ENCODE measurements at places on chromosomes 3 and 15.

- DNase-seq = no peak
These were observed 239.9 kb upstream of the TBC1D5 start for GRCh38 chr3:17982211-17982880.

GRCh38 chr15:78955355-78955754 is 10.5 kb upstream of the CTSH start:
- DNase-seq = no peak

- DNase-seq = no peak
These were observed 394.9 kb upstream of the WNT5A start for GRCh38 chr3:55882006-55882405.

DNA sequence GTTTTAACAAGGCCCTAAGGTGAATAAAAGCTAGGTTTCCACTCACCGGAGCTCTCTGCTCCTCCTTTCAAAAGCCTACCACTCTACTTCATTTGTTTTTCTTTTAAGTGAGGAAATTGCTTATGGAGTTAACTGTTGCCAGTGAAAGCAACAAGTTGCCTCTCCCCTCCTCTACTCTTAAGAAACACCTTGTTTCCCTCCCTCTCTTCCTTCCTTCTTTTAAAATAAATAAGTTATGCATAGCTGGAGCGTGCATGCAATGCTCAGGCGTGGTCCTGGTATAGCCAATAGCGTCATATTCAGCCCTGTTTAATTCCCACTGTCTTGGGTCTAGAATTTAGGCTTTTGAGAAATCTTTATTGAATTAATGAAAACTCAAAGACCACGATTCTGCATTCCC is 101.1 kb upstream of the IGF1R start:
- no peak for DNase-seq

DNA sequence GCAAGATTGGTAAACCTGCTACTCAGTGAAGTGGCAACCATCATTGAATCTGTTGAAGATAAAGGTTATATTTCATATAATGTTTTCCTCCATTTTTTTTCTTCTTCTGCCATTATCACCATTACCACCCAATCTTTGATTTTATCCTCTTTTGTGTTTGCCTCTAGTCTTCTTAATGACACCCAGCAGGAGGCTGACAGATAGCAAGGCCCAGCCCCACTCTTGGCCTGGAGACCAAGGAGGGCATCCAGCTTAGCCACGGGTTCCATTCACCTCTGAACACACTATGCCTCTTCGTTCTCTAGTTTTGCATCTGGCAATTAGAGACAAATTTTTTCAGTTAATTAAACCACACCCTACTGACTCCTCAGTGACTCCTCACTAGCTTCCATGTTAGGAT is 129.7 kb downstream of the TPRG1 start:
- no peak for DNase-seq

- no peak for DNase-seq
These were observed 2.8 kb downstream of the MAGI1 start for GRCh38 chr3:66035763-66036477.

DNA sequence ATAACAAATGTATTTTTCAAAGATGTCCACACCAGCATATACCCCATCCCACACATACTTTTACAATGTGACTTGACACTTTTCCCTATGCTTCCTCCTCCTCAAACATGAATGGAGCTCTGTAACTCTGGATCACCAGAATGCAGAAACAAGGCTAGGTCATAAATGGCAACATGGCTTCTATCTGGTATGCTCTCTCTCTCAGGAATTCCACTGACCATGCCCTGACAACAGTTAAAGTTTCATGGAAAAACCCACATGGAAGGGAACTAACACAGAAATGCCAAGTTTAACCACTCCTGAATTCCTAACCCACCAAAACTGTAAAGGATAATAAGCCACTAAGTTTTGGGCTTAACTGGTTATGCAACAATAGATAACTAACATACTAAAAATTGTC is 19.9 kb downstream of the MYO9A start:
- no peak for DNase-seq

DNA sequence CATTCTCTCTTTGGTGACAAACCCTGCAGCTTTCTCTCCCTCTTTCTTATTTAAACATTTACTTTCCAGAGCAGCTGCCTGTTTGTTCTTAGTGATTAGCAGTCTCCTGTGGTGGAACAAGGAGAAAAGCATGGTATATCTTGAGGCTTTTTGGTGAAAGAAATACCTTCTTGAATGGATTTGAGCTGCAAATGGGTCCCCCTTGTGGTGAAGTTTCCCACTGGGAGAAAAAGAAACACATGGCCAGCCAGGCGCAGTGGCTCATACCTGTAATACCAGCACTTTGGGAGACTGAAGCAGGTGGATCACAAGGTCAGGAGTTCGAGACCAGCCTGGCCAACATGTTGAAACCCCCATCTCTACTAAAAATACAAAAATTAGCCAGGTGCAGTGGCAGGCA is 48.3 kb upstream of the ACP3 start:
- no peak for DNase-seq

- no peak for DNase-seq
These were observed 34.0 kb upstream of the RPP14 start for GRCh38 chr3:58271901-58272501.

DNA sequence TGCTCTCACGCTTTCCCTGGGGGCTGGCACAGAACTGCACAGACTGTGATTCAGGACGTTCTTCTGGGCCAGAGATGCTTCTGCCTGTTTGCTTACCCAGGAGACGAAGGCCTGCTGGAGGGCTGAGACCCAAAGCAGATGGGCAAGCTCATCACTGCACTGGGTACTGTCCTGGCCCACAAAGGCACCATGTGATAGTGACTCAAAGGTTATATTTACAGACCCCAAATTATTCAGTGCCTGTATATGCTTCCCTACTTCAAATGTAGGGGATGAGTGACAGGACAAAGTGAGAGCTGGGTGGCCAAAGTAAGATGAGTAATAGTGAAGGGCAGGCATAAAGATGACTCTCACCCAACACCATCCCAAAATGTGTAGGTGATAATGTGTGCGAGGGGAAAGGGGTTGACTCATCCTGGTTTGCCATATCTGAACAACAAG is 127.4 kb downstream of the WDR76 start:
- DNase-seq = no peak

DNA sequence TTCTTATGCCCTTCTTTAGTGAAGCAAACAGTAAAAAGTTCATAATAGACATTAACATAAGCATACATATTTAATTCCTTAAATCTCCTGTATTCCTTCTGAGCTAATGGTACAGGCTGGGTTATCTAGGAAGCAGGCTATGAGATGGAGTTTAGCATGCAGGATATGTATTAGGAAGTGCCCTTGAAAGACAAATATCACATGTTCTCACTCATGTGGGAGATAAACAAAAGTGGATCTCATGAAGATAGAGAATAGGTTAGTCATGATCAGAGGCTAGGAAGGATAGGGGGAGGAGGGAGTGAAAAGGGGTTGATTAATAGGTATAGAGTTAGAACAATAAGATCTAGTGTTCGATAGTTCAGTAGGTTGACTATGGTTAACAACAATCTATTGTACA is 105.4 kb downstream of the CLASP2 start:
- no peak for DNase-seq

DNA sequence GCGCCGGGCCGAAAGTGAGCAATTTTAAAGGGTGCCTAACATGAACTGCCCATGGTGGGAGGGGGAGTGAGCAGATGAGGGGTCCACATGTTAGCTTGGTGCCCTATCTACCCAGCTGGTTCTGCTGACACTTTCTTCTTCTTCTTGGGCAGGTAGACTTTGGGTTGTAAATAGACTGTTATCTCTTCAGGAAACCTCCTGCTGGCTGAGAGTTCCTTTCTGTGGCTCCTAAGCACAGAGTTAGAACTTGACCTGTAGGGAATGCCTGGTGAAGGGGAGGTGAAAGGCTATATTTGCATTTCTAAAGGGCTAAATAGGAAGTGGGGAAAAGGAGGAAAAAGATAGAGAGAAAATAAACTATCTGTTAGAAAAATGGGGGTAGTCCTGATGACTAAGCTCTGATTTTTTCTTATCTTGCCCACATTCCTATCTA is 521.4 kb upstream of the TGFBR2 start:
- no peak for DNase-seq

DNA sequence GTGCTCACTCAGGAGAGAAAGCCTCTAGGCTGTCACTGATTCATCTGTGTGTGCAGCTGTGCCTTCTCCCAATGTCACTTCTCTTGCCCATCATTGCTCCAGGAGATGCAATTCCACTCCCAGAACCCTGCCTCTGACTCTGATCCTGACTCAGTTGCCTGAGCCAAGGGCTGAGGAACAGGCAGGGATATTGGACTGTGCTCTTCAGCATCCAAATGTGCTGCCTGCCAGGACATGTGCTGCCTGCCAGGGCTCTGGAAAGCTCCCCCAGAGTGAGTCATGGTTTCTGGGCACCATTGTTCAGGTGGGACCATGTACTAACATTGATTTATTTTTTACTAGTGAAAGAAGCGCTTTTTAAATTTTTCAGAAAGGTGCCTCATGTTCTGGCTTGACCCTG is 71.0 kb downstream of the TRIM42 start:
- DNase-seq = no peak

GRCh38 chr3:8885536-8886316 is 77.5 kb downstream of the RAD18 start:
- no peak for DNase-seq

GRCh38 chr15:92454555-92455105 is 60.9 kb downstream of the ST8SIA2 start:
- no peak for DNase-seq

- DNase-seq = no peak
These were observed 1174.7 kb downstream of the ZPLD1 start for GRCh38 chr3:103609472-103609871.

GRCh38 chr3:46960081-46960701 is 16.4 kb downstream of the CCDC12 start:
- DNase-seq = no peak

DNA sequence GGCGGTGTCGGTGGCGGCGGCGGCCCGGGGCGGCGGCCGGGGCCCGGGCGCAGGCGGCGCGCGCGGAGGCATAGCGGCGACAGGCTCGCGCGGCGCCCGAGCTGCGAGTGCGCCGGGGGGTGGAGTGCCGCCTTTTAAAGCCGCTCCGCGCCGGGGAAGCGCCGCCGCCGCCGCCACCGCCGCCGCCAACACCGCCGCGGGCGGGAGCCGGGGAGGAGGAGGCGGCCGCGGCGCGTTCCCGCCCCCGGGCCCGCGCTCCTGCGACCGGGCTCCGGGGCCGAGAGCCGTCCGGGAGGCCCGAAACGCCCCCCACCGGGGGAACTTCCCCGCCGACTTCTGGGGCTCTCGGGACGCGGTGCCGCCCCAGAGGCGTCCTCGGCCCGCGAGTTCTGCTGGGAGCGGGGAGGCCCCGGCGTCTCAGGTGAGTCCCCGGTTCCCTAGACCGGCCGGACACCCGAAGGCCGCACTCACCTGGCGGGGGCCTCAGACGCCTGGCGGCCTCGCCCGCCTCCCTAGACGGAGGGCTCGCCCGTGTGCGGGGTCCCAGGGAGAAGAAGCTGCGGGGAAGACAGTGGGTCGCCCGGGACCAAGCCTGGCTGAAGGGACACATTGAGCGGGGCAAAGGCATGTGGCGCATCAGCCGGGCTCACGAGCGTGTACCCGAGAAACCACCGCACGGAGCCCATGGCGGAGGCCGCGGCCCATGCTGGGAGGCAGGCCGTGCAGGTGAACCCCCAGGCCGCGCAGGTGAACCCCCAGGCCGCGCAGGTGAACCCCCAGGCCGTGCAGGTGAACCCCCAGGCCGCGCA is at the start of gene PCSK6:
PCSK6 (minus strand) TSS at position 109 of the 809 bp plus-strand sequence; CDS start at position 72, 37 bp downstream.
- no peak for DNase-seq

- DNase-seq = no peak
These were observed 3.1 kb upstream of the MESP2 start for GRCh38 chr15:89772932-89773583.

GRCh38 chr3:154061001-154061370 is 60.2 kb upstream of the ARHGEF26 start:
- DNase-seq = no peak

DNA sequence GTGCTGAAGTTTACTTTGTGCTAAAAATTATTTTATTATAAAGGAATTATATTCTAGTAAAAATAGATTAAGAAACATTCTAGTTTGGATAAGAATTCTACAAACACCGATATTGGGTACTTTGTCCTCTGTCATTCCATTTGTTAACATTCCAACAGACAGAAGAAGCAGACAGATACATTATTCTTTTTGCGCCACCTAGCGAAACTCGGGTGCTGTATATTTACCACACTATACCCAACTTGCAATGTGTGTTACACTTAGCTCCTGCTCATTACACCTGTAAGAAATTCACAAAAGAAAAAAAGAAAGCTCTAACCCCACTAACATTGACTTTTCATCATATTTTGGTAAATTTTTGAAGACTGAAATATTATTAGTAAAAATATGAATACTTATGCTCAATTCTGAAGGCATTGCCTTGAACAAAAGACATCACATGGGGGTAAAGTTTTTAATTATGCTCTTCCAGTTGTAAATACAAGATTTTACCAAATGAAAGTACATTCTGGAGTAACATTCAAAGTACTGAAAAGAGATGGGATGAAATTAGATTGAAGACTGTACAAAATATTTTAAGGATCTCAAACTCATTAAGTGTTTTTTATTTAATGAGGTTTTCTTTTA is 136.5 kb upstream of the MLF1 start:
- no peak for DNase-seq

DNA sequence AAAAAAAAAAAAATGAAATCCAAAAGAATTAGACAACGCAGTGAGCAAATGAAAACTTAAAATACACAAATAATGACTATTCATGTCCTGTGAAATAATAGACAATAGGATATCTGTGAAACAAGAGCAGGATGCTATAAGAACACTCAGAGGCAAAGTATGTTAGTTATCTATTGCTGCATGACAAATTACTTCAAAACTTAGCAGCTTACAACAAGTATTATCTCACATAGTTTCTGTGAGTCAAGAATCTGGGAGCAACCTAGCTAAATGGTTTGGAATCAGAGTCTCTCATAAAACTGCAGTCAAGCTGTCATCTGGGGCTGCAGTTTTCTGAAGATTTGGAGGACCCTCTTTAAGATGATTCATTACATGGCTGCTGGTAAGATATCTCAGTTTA is 36.5 kb upstream of the ZMAT3 start:
- no peak for DNase-seq

GRCh38 chr3:167502401-167502800 is 28.6 kb upstream of the SERPINI2 start:
- DNase-seq = no peak

- DNase-seq = no peak
These were observed 92.3 kb upstream of the ADAMTSL3 start for GRCh38 chr15:83561661-83562060.

GRCh38 chr3:48595526-48596121 is 495 bp upstream of the COL7A1 start:
- DNase-seq = no peak

Data from GM12892 (cell line).